NCI-H187 (cell line): ENCODE measurements at places on chromosomes 3 and 15.

- no peak for DNase-seq
Measured at GRCh38 chr3:173037840-173038483, 103.1 kb downstream of the SPATA16 start.

GRCh38 chr3:150314248-150315004, 93.7 kb upstream of the TSC22D2 start:
- no peak for DNase-seq

- DNase-seq, result no peak
Measured at GRCh38 chr3:156382458-156383346, 172.2 kb downstream of the SSR3 start.

DNA sequence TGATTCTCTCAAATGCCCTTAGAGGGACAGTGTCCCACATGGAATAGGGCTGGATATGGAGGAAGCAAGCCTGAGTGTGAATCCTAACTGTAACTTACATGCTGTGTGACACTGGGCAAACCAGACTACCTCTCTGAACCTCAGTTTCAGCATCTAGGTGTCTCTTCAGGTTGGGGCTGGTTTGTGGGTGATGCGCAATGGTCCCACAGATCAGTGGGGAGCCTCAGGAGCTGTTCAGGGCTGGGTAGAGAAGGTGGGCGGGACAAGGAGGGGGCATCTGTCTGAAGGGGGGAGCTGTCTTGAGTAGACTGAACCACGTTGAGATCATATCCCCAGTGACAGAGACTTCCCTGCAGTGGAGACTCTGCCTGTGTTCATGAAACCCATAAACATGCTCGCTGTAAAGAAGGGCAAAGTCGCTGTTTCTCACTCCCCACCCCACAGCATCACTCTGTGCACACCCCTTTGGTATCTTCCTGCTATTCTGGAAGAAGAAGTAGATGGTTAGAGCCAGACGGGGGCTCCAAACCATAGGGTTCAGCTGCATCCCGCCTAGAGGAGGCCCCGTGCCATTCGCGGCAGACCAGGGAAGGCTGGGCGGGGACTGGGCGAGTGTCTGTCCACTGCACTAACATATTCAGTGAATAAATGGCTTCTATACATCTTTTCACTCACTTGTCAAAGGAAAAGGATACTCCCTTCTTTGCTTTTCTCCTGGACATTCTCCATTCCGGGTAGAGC, 28.4 kb downstream of the SRPRB start:
- no peak for DNase-seq

GRCh38 chr15:39922462-39923092, 2.5 kb upstream of the GPR176 start:
- peak; percentile 4 for DNase-seq

DNA sequence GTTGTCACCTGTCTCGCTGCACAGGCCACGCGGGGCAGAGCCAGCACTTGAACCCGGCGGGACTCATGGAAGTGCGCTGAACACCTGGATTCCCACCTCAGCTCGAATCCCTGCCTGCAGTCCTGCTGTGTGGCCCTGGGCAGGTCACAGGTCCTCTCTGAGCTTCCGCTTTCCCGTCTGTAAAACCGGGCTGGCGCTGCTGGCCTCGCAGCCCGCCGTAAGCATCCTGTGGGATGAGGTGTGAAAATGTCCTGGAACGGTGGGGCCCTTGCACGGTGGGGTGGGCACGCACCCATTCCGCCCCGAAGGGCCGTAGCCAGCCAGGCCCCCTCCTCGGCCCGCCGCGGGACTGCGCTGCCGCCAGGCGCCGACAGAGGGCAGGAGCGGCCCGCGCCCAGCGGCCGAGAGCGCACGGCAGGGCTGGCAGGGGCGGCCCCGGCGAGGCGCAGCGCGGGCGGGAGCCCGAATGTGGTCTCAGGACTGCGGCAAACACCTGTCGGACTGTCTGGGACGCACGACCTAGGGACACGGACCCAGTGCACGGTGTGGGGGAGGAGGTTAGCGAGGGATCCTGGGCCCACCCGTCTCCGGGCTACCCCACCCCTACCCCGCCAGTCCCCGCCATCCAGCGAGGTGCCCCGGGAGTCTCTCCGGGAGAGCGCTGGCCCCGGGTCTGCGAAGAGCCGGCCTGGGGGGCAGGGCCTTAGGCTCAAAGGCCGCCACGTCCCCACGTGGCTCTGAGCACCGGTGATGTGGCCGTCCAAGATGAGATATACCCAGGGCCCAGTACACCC, 40.4 kb downstream of the DNAJB8 start:
- DNase-seq, result no peak

GRCh38 chr3:99658274-99658673, 19.9 kb downstream of the COL8A1 start:
- DNase-seq, result no peak

DNA sequence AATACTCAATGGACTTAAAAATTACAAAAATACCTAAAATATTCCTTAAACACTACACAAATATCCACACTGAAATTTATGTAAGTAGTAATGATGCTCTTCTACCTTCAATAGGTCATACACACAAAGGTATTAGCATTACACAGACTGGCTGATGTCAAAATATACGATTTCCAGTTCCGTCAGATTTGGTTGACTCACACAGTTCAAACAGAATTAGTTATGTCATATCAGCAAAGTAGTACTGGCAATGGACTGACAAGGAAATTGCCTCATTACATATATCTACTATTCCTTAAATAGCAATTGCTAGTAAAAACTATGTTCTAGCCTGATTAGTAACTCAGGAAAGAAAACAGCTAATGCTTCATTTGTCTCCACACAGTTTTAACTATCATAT, 70.8 kb downstream of the ADAM10 start:
- no peak for DNase-seq

GRCh38 chr3:20575146-20575545, 389.1 kb upstream of the SGO1 start:
- no peak for DNase-seq

DNA sequence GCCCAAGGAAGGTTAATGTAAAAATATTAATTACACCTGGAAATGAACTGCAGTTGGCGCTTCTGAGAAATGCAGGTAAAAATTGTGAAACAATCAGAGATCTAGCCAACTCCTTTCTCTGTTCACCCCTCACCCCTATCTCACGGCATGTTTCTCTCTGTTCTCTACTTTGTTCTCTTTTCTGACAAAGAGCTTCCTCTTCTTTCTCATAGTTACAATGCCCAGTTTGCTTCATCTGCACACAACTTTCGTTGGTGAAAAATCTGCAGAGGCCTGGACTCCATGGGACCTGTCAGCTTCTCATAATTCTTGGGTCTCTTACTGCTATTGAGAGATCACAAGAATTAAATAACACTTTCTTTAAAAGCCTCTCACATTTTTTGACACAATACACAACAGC, 212.9 kb upstream of the LRRN1 start:
- DNase-seq, result no peak

GRCh38 chr15:48721061-48721810, 75.7 kb upstream of the FBN1 start:
- no peak for DNase-seq

GRCh38 chr15:90201944-90202375, 830 bp downstream of the SEMA4B start:
- no peak for DNase-seq

DNA sequence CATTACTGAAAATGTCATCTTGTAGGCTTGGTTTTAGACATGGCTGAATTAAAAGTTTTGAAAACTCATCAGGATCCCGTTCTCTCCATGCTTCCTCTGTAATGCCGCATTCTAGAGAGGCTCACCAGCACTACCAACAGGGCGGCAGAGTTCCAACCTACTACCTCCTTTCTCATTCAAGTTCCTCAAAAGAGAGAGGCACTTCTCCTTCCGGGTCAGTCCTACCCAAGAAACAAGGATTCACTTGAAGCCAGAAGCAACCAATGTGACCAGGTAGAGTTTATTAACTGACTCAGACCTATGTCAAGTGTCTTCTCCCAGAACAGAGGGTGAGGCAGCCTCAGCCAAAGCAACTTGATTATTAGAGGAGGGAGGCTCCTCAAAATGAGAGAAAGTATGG, 59.8 kb upstream of the GYG1 start:
- no peak for DNase-seq

DNA sequence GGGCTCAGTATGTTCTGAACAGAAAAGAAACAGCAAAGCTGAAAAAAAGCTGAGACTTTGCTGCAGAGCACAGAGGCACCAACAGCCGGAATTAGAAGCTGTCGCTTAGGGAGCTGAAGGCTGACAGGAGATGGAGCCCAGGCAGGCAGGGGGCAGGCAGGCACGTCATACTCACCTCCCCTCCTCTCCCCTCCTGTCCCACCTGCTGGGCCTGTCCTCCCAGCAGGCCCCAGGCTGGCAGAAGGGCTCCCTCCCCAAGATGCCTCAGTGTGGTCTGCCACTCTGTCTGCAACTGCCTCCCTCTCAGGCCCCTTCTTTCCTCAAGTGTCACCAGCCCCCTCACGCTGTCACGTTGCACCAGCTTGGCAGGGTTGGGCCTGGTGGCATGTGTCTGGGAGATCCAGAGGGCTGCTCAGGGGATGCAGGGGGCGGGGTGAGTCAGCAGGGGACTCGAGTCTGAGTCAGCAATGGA, 3.2 kb upstream of the ANKRD63 start:
- no peak for DNase-seq

GRCh38 chr15:92662762-92663161, 7.2 kb upstream of the FAM174B start:
- no peak for DNase-seq

DNA sequence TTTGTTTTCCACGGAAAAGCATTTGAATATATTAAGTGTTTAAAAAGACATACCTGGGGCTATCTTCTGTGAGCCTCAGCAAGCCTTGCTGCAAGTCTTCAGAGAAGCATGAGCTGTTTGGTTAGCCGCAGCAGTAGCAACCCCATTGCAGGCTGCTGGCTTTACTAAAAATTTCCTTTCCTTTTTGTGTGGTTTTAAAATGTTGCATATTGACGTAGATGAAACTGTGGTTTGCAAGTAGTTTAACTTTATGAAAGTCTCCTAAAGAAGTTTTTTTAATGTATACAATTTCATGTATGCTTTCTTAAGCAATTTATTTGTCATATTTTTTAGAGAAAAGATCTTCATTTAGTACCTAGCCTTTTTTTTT, at the start of gene GPR171:
Gene GPR171, minus strand, starts transcription at position 166 of the 370 bp plus-strand sequence. CDS start 3,830 bp downstream, outside the sequence.
- no peak for DNase-seq

GRCh38 chr3:149969940-149970715, 567 bp downstream of the PFN2 start:
- peak; percentile 43 for DNase-seq

GRCh38 chr3:117349566-117349965, 640.0 kb downstream of the TUSC7 start:
- DNase-seq, result no peak

- no peak for DNase-seq
Measured at GRCh38 chr3:147655236-147655635, 246.1 kb downstream of the ZIC1 start.

DNA sequence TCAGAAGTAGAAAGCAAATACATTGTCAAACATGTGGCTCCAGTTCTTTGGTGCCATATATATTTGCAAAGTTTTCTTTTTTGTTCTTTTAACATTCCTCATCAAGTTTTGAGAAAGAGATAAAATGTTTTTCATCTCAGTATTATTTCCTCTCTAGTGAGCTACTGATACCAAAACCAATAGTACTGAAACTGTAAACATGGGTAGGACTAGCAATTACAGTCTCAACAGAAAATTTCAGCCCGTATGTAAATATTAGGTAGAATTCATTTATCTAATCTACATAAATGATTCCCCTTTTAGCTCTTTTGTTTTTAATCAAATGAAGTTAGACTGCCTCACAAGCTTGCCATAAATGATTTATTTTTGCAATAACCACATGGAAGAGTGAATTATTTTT, 21.4 kb downstream of the SECISBP2L start:
- no peak for DNase-seq

GRCh38 chr3:44045476-44046275, 196.0 kb upstream of the TOPAZ1 start:
- no peak for DNase-seq

- DNase-seq, result no peak
Measured at GRCh38 chr3:25390605-25391004, 37.5 kb upstream of the RARB start.

DNA sequence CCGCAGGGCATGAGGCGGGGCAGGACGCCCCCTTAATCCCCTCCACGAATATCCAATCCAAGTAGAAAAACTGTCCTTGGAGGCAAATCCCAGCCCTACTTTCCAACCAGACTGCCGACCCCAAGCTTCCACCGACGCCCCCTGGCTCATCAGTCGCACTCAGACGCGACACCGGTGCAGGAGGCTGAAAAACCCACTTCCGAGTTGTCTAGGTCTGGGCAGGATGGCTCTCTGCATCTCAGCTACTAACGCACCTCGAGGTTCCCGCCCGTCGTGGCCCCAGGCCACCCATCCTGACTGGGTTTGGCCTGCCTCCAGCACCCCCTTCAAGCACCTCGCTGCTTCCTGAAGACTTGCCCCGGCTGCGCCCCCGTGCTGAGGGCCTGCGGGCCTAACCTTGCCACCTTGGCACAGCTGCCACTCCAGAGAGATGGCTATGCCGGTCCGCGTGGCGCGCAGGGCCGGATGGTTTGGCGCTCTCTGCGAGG, 15.5 kb downstream of the RGMA start:
- no peak for DNase-seq

DNA sequence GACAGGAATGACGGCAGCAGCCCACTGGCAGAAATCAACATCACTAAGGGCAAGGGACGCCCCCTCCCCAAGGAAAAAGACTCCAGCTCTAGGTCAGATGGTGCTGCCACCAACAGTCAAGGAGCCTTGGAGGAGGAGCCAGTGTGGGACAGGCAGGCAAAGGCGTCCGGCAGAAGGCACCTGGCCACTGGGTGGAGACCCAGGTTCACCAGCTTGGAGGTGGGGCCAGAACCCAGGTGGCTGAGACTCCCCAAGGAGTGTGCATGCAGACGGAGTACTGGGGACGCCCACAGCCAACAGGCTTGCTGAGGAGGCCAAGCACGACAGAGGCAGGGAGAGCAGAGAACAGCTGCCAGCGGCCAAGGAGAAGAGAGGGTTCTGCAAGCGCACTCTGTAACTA, 35.2 kb downstream of the PTPN23 start:
- peak; percentile 7 for DNase-seq

- DNase-seq, result no peak
Measured at GRCh38 chr15:49045751-49046219, 461 bp downstream of the SECISBP2L start.

DNA sequence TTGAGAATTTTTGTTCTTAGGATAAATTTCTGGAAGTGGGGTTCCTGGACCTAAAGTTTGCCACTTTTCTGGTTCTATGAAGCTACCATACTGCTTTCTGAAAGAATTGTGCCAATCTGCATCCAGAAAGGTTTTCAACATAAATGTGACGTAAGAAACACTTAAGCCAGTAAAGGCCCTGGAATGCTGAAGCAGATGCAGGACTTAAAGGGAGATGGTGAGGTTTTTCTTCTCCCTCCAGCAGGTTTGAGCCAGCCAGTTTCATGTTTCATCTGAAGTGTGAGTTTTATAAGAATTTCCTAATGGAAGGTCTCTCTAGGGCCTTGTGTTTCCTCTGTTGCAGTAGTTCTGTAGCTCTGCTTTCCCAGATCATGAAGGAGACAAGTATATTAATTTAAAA, 33.1 kb downstream of the ZNF592 start:
- no peak for DNase-seq

- DNase-seq, result no peak
Measured at GRCh38 chr3:56930706-56931105, 129.0 kb upstream of the ARHGEF3 start.
